ENCODE measurements at places on chromosomes 12 and 14. TPM values are rescaled to one million over a fixed set of nuclear protein-coding genes. Genes with fewer than 3 reads are reported as not detected.

The KRT83 gene
- not detected for total RNA-seq

The CPNE8 gene
- total RNA-seq: 3.5 TPM

The OTX2 gene
- not detected for total RNA-seq

The CCDC196 gene
- total RNA-seq: not detected

The PABPN1 gene
- total RNA-seq: 188 TPM

The ACRBP gene
- total RNA-seq: 5.2 TPM

The RFLNA gene
- total RNA-seq: not detected

The DEPDC4 gene
- total RNA-seq: 4.1 TPM

The FERMT2 gene
- total RNA-seq: 12.1 TPM

The TM7SF3 gene
- 71.0 TPM for total RNA-seq

The SYNDIG1L gene
- not detected for total RNA-seq

The RNASE1 gene
- not detected for total RNA-seq

The OVCH1 gene
- total RNA-seq: not detected

The HCFC2 gene
- 11.0 TPM for total RNA-seq

The FSCB gene
- not detected for total RNA-seq

The SYT1 gene
- not detected for total RNA-seq

The BHLHE41 gene
- total RNA-seq: not detected

The SOAT2 gene
- 7.9 TPM for total RNA-seq

The LRTM2 gene
- total RNA-seq: not detected

The KRT6A gene
- not detected for total RNA-seq

The KRT2 gene
- total RNA-seq: not detected

The KRT85 gene
- total RNA-seq: not detected

The TAS2R30 gene
- 2.3 TPM for total RNA-seq

The LUM gene
- not detected for total RNA-seq

The PPP4R3A gene
- 131 TPM for total RNA-seq

The IKBIP gene
- 20.4 TPM for total RNA-seq

The OR4K2 gene
- total RNA-seq: not detected

The IL22 gene
- 5.4 TPM for total RNA-seq

The FNTB gene
- total RNA-seq: 17.1 TPM

The SIX6 gene
- not detected for total RNA-seq

The TAC3 gene
- total RNA-seq: 4.2 TPM

The TMEM229B gene
- 0.79 TPM for total RNA-seq

The OTOGL gene
- total RNA-seq: not detected

The NPFF gene
- not detected for total RNA-seq

The CIDEB gene
- 11.6 TPM for total RNA-seq

The PRPF39 gene
- total RNA-seq: 40.5 TPM

The NAV3 gene
- total RNA-seq: not detected

The CNTN1 gene
- not detected for total RNA-seq

The ETFRF1 gene
- total RNA-seq: 22.5 TPM

The RNF212B gene
- not detected for total RNA-seq

The LYZ gene
- not detected for total RNA-seq

The RDH11 gene
- 49.9 TPM for total RNA-seq

The SERPINA6 gene
- not detected for total RNA-seq

The AVPR1A gene
- not detected for total RNA-seq

The TNFAIP2 gene
- total RNA-seq: 8.8 TPM

The SMCO2 gene
- total RNA-seq: 0.72 TPM

The EML1 gene
- total RNA-seq: 2.6 TPM

The KRT3 gene
- not detected for total RNA-seq

The SRGAP1 gene
- total RNA-seq: 0.19 TPM

The STXBP6 gene
- total RNA-seq: not detected

The CLEC2A gene
- total RNA-seq: not detected

Measured in activated T-cell treated with anti-CD3 and anti-CD28 coated beads, Interleukin-2, amount 50 U/mL, for 72 hours (primary cell).